ENCODE measurements at places on chromosomes 3 and 15.

GRCh38 chr3:157460253-157460652 is 23.6 kb downstream of the PTX3 start:
- H3K4me3 ChIP-seq, result no peak overlapping the region
- no peaks in the 10 kb centered on the region for H3K4me1 ChIP-seq
- H3K27ac ChIP-seq, result no peak overlapping the region
- peaks cover 41% of the 10 kb centered on the region for H3K27me3 ChIP-seq
- no peak for DNase-seq

GRCh38 chr3:14774431-14774830 is 44.3 kb upstream of the FGD5 start:
- no peaks in the 10 kb centered on the region for H3K4me1 ChIP-seq
- no peaks in the 10 kb centered on the region for H3K27me3 ChIP-seq
- DNase-seq, result no peak
- H3K36me3 ChIP-seq, result peaks cover 5% of the 10 kb centered on the region
- no peak overlapping the region for H3K27ac ChIP-seq

GRCh38 chr3:127442506-127442905 is 148.0 kb downstream of the TPRA1 start:
- H3K36me3 ChIP-seq, result no peaks in the 10 kb centered on the region
- peaks cover 9% of the 10 kb centered on the region for H3K27me3 ChIP-seq
- no peak overlapping the region for H3K27ac ChIP-seq
- peaks cover 3% of the 10 kb centered on the region for H3K4me1 ChIP-seq

DNA sequence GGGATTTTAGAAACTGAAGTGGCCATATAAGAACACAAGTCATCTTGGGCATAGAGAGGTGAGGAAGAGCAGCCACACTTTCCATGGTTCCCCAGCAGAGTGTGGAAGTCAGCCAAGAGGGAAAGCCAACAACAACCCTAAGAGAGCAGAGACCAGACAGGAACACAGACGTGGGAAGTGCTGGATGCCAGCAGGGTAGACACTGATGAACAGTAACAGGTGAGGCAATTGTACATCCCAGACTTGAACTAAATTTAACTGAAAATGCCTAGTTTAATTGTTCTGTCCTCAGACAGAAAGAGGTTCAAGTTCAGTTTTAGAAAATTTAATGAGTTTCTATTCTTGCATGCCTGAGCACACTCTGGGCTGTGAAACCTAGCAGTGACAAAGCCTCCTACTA is 212.1 kb downstream of the ATP8B4 start:
- no peak overlapping the region for H3K27ac ChIP-seq
- H3K4me1 ChIP-seq, result no peaks in the 10 kb centered on the region
- no peak for DNase-seq
- H3K36me3 ChIP-seq, result peaks cover 7% of the 10 kb centered on the region

DNA sequence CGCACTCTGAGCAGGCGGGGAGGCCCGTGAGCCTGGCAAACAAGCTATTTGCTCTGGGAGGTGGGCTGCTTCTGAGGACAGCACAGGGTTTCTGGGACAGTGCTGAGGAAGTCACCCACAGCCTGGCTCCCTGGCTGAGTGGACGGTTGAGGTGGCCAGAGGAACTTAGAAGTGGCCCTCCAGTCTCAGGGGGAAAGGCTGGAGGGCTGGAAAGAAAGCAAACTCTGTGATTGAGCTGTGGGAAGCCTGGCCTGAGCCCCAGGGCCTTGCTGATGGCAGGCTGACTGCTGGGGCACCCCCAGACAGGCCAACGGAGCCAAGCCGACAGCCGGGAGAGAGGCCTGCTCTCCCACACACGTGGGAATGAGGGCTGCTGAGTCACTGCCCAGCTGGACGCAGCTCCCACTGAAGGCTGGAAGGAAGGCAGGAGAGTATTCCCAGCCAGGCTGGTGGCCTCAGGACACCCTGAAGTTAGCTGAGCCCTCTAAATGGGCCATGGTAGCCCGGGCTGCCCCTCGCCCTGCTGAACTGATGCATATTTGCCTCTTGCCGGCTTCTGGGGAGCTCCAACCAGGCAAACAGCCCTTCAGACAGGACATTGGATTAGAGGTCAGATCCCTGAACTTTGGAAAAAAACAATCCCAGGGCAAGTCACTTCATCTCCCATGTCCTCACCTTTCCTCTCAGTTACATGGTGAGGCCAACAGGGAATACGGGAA is 98.0 kb upstream of the TLE3 start:
- no peak for DNase-seq
- H3K4me1 ChIP-seq, result no peaks in the 10 kb centered on the region
- no peaks in the 10 kb centered on the region for H3K36me3 ChIP-seq
- no peaks in the 10 kb centered on the region for H3K27me3 ChIP-seq
- H3K27ac ChIP-seq, result no peak overlapping the region
- H3K4me3 ChIP-seq, result no peak overlapping the region

GRCh38 chr15:44149224-44149623 is 45.8 kb downstream of the FRMD5 start:
- H3K36me3 ChIP-seq, result no peaks in the 10 kb centered on the region
- H3K4me3 ChIP-seq, result no peak overlapping the region
- peaks cover 28% of the 10 kb centered on the region for H3K27me3 ChIP-seq
- H3K4me1 ChIP-seq, result no peaks in the 10 kb centered on the region
